ENCODE measurements at places on chromosomes 2 and 18.

DNA sequence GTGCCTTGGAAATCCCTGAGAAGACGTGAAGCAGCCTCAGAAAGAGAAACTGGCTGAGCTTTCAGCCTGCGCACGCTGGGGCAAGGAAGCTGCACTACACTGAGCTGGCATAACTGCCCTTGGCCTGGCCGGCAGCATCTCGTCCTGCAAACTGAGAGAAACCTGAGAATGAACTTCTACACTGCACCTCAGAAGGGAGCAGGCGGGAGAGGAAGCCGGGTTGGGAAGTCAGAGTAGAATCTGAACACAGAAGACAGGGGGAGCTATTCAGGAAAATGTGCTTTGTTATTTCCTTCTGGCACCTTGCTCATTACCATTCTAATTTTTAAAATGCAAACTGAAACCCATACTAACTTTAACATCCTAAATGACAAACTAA lies 70.9 kb downstream of the ZEB2 start:
- DNase-seq, result no peak

DNA sequence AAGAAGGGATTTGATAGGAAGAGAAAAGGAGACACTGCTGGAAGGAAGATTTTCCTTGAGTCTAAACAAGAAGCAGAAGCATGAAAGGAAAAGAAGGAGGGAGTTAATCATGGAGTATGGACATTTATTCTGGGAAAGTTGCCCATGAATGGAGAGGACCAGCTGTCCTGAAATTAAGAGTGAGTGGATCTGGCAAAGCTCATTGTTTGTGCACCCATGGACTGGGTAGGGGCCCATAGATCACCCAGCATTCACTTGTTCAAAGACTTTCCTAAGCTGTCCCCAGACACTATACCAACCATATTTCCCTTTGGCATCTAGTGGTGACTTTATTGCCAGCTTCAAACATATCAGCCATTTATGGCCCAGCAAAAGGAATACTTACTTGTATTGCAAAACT lies 422.7 kb downstream of the FBXO15 start:
- no peak for DNase-seq

DNA sequence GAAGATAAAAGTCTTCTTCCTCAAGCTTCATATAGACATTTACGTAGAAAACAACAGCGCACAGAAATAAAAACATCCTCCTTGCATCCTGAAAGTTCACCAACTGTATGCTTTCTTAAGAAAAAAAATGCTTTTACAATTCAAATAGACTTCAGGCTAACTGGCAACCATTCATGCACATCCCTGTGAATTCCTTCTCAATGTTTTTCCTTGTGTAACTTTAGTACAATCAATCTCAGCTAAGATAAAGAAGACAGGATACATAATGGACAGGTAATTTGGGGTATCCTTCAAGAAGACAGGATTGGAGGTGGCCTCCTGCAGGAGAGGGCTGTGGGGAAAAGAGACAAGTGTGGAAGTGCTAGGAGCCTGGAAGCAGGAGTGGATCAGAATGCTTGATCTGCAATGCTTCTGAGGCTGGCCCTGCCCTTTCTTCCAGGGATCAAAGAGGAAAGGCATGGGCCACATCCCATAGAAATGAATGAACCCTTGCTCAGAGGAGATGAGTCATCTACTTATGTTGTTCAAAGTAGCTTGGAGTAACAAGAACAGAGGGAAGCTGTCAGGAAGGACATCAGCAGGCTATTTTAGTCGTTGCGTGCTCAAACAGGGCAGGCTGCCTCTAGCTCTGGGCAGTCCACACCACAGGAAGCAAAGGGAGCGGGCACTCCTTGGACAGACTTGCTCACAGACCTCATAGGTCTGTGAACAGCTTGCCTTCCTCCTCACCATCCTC lies 126.6 kb downstream of the TMEM131 start:
- DNase-seq, result no peak

- DNase-seq, result no peak
Observed at GRCh38 chr2:112075490-112076260, 20.6 kb downstream of the TMEM87B start.

DNA sequence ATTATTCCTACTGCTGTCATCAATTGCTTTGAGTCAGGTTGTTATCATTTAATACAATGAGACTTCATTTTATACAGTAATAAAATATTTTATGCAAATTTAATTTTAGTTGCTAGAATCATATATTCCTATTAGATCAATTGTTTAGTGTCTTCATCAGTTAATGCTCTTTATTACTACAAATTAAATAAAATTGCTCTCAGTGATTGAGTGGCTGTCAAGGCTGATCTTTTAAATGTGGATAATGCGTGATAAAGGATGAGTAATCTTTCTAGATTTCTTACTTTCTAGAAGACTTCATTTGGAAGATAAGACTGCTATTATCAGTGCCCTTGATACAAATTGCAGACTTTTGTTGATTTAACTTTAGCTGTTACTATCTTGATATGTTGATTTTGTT lies 59.6 kb upstream of the CDH2 start:
- DNase-seq, result no peak

GRCh38 chr2:1954061-1954460 lies 209.7 kb upstream of the PXDN start:
- DNase-seq, result no peak

GRCh38 chr2:165060411-165060810 lies 105.1 kb upstream of the SLC38A11 start:
- DNase-seq, result no peak

DNA sequence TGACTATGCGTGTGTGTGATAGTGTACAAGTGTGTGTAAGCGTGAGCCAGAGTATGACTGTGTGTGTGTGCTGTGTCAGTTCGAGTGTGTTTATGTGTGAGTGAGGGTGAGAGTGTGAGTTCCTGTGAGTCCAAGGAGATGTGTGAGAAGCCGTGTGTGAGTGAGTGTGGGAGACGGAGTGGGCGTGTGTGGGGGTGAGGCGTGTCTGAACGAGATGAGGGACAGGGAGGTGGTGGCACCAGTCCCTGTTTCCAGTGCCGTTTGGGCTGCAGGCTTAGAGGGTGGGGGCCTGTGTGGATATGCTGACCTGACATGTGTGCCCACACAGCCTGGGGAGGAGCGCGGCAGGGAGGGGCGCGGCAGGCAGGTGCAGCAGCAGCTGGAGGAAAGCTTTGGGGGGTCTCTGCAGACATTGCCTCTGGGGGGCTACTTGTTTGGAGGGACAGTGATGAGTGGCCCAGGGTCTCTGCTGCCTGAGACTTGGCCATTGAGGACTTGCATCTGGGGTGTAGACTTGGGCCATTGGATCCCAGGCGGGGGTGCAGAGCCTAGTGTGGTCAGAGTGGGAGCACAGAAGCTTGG lies 41.6 kb downstream of the GLI2 start:
- no peak for DNase-seq

DNA sequence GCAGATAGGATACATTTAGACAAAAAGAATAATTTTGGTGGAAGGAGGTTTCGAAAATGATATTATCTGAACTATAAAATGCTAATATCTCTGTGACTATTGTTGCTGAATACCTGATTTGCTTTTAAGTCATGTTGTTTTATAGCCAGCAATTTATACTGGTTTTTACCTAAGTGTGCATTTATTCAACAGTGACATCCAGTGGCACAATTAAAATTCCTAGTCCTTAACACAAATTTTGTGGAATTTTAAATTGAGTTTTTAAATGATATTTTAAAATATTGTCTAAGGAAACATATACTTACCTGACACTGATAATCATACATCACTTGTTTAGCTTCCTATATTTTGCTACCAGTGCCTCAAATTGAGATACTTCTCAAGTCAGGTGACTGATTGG lies 144.8 kb downstream of the ARHGAP28 start:
- DNase-seq, result no peak

DNA sequence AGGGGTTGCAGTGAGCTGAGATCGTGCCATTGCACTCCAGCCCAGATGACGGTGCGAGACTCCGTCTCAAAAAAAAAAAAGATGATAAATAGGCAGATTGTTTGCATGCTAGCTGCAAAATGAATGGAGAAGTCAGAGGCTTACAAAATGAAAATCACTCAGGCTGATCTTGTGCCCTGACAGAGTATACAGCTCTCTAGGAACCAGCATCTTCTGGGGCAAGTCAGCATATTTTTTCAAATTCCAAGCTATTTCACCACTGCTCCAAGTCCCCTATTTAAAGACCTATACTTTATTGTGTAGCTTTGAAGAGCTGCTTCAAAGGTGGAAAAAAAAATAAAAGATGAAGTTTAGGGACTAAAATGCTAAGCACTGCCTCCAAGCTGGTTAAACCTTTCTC lies 6.1 kb downstream of the E2F6 start:
- DNase-seq, result no peak

DNA sequence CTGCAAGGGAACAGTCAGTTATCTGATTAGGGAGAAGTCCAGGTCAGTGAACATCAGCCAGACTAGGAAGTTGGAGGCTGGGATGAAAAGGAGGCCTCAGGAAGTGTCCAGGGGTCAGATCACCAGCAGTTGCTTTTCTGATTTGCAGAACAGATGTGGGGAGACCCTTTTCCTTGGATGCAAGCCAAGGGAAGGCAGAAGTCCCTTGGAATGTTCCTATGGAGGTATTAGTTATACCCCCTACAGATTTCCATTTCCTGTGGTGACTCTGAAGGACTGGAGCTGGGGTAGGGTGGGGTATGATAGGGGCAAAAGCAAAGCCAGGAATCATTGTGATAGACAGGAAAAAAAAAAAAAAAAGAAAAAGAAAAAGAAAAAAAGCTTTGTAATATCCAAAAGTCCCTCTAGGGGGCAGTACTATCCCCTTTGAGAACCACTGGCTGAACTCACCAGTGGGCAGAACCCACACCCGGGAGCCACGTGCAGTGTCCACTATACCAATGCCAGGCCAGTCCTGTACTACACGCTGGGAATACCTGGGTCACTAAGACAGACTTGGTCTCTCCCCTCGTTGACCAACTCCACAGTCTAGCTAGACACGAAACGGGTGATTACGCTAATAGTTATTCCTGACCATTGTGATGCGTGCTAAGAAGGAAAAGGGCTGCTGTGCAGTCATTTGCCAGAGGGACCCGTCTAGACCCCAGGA lies 7.4 kb downstream of the DYSF start:
- DNase-seq, result no peak

Data from activated CD4-positive, CD25-positive, alpha-beta regulatory T cell (primary cell).